ENCODE measurements at places on chromosomes 5 and 9.

DNA sequence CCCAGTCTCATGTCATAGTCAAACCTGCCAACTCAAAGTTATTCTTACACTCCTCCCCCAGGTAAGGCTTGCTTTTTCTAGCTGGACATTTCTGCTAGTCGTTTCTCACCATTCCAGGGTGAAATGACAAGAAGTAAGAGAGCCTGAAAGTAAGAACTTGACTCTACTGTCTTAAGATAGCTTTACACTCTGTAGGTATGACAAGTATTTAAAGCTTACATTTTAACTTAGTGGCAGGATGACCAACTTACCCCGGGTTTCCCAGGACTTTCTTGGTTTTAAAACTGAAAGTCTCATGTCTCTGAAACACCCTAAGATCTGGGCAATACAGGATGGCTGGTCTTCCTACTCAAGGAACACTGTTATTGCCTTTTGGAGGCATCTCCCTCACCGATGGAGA is 67.5 kb upstream of the PIK3R1 start:
- no peak for DNase-seq

GRCh38 chr5:131581702-131582101 is 53.3 kb downstream of the RAPGEF6 start:
- no peak for DNase-seq

DNA sequence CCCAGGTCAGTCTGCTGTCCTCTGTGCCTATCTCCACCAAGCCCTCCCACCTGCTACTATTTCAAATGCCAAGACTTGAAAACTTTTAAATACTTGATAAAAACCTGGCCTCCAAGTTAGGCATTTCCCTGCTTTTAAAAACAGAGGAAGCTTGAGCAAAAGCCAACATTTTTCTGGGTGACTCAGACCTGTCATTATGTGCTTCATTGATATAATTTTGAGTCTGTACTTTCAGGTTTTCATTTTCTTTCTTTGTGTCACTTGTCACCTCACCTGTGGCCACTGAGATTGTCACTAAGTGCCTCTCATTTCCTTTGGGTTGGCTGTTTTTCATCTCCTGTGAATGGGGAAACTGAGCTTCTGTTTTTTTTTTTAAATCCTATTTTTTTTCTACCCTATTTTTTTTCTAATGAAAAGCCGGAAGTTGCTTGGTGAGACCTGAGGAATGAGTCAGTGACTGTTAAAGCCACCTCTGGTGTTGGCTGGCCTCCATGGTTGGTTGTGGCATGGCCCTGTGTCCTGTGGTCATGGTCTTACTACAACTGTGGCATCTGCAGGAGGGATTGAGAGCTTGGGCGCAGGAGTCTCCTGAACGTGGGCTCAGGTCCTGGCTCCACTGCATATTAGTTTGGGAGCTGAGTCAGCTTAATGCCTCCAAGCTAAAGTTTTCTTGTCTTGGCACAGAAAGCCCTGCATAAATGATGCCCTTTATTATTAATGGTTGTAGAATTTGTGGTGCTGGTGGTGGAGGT is 56.7 kb downstream of the ARHGAP26 start:
- no peak for DNase-seq

DNA sequence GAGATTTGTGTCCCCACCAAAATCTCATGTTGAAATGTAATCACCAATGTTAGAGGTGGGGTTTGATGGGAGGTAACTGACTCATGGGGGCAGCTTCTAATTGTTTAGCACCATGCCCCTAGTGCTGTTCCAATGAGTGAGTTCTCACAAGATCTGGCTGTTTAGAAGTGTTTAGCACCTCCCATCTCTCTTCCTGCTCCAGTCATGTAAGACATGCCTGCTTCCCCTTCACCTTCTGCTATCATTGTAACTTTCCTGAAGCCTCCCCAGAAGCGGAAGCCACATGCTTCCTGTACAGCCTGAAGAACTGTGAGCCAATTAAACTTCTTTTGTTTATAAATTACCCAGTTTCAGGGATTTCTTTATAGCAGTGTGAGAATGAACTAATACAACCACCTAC is 170.5 kb downstream of the NDUFS4 start:
- DNase-seq = no peak

- DNase-seq = no peak
Observed at GRCh38 chr5:2534251-2534650, 217.2 kb downstream of the IRX2 start.

DNA sequence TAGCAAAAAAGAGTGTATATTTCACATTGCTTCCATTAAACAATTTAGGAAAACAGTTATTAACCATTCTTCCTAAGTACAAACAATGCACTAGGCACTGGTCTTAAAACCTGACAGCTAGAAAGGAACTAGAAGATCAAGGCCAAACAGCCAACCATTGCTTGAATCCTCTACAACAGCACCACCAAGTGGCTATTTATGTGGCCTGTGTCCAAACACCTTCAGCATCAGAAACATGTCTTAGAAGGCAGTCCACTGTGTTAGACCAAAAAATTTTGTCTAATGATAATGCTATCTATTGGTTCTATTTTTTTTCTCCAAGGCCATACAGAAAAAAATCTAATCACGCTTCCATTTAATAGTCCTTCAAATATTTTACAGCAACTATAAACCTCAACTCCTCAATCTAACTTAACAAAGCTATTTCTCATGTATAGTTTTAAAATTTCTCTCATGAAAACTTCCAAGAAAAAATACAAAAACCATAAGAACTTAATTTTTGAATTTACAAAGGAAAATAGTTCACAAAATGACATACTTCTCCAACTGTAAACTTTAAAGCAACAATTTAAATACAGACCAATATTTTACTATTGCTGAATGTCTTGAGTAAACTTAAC is 36.1 kb downstream of the CAAP1 start:
- DNase-seq = no peak

- no peak for DNase-seq
Observed at GRCh38 chr5:76397200-76397599, 5.9 kb upstream of the IQGAP2 start.

DNA sequence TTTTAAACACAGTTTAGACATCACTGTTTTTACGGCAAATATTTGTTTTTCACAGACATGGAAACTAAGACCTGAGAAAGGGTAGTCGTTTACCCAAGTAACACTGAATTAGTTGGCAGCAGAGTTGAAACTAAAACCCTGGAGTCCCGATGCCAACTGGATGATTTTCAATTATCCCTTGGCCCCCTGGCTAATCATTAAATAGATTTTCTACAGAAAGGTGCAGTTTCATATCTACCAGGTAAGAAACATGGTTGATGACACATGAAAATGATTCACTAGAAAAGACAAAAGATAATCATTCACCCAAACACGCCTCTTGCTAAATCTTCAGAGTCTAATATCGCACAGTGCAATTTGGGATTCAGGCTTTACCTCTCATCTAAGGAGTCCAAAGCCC is 136.9 kb downstream of the SEMA5A start:
- DNase-seq = no peak

DNA sequence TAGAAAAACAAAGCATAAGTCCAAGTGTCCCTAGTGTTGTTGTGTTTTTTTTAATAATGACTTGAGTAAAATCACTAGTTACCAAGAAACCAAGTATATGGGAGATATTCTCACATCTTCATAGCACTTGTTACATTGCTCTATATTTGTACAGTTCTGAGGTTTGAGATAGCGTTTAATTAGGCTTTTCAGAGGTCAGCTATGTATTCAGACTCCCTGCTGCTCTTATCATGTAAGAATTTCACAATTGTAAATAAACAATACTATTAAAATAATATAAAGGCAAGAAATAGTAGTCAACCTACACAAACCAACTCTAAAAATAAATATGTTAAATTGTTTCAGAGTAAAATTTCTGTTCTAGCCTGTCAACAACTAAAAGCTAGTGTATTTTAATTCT is 761.9 kb upstream of the FAM174A start:
- no peak for DNase-seq

DNA sequence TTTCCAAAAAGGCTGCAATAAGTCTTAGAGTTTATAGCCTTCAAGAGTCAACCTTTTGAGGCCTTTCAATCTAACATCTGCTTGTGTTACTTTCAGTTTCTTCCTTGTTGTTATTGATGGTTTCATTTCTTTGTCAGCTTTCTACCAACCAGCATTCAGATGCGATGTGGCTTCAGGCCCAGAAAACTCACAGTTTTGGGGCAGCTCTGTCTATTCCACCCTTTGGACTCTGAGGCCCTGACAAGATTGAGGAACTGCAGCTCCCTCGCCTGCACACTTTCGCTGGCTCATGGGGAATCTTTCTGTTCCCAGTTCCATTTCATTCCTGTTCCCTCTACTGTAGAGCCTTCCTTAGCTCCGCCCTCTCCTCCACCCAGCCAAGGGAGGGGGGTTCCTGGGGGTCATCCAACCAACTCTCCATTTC is 13.3 kb upstream of the WHRN start:
- no peak for DNase-seq

GRCh38 chr9:95096381-95096780 is 221.1 kb downstream of the FANCC start:
- DNase-seq = no peak

- no peak for DNase-seq
Observed at GRCh38 chr5:68240202-68240601, 24.6 kb downstream of the PIK3R1 start.

GRCh38 chr5:166671811-166672210 is 1619.6 kb upstream of the WWC1 start:
- DNase-seq = no peak

DNA sequence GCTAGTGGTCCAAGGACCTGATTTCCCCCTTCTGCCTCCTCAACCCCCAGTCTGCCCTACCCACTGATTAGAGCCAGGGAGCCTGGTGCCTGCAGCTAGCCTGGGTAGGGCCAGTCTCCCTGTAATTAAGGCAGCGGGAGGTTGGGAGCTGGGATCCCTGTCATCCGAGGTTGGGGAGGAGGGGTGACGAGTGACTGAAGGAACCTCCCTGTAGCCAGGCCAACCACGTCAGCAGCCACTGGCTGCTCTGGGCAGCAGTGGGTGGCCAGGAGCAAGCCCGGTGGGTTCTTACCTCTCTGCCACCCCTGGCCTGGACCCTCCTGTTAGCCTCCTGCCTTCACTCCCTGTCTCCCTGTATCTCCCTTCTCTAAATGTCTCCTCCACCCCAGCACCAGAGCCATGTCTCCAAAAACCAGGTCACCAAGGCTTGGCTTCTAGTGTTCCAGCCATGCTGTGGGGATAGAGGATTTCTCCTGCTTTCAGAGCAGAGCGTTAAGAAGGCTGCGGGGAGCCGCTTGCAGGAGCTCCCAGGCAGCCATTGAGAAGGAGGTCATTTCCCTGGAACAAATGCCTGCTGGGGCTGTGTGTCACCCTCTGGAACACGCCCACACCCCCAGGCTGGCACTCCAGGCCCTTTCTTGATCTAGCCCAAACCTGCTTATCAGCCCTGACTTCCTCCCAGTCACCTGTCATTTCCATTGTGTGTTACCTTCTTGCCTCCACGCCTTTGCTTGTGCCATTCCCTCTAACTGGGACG is 65.0 kb upstream of the GGTA1 start:
- no peak for DNase-seq

GRCh38 chr5:117999939-118000549 is 988.3 kb downstream of the DTWD2 start:
- DNase-seq = no peak

DNA sequence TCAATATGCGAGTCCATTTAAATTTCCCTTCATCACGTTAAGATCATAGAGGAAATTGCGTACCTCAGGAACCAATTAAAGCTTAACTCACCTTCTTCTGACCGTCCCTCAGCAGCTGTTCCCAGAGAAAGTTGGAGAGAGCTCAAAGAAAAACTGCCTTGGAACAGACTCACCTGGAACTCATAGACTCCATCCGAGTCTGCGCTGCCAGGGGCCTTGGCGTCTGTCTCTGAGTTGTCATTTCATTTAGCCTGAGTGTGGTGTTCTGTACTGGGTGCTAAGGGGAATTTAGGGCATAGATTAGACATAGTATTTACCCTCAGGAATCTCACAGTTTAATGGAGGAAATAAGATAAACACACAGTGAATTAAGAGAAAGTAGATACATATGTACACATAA is 892.7 kb downstream of the TLE1 start:
- no peak for DNase-seq

GRCh38 chr9:136728080-136728547 is 14.6 kb downstream of the LCN10 start:
- DNase-seq = peak; percentile 94

GRCh38 chr9:131977109-131977838 is 102.4 kb downstream of the MED27 start:
- DNase-seq = no peak

DNA sequence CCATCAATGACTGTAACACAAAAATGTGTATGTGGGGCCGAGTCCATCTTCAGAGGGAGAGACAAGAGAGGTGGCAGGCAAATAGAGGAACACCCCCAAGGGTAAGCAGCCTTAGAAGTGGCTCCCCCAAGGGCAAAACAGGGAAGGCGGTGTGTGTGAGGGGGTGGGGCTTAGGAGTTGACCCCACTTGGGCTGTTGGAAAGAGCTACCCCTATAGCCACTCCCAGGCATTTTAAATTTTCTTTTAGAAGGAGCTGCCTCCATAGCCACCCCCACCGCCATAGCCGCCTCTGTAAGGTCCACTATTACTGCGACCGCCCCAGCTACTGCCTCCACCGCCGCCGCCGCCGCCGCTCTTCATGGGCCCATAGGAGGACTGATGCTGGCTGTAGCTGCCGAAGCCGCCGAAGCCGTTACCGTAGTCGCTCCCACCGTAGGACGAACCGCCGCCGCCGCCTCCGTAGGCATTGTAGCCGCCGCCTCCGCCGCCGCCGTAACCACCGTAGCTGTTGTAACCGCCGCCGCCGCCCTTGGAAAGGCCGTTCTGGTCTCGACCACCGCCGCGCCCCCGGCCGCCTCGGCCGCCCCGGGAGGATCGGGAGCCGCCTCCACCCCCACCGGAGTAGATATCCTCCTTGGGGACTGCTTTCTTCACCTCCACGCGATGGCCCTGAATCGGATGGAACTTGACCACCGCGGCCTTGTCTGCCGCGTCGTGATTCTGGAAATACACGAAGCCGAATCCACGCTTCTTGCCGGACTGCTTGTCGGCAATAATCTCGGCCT is 1.1 kb downstream of the HNRNPA0 start:
- DNase-seq = peak; percentile 45

GRCh38 chr9:113674436-113674835 is 201.7 kb upstream of the ZNF618 start:
- DNase-seq = no peak

- DNase-seq = no peak
Observed at GRCh38 chr5:13503017-13503416, 441.5 kb downstream of the DNAH5 start.

Measured in activated naive CD4-positive, alpha-beta T cell treated with anti-CD3 and anti-CD28 coated beads, Interleukin-2, amount 50 U/mL, for 16 hours (primary cell).